ENCODE measurements at places on chromosomes 7 and 10.

- no peak for DNase-seq
Observed at GRCh38 chr10:116947841-116948529, 57.0 kb downstream of the SHTN1 start.

DNA sequence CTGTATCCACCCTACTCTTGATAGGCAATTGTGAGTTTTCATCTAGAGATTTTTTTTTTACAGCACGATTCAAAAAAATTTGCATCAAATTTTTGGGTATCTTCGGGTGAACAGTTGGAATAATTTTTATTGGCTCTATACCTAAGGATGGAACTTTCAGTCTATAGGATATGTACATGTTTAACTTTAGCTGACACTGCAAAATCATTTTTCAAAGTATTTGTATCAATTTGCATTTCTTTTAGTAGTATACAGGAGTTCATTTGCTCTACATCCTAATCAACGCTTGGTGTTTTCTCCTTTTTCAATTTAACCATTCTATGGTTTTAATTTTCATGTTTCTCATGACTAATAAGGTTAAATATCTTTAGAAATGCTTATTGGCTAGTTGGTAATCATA, 11.7 kb downstream of the MGAM2 start:
- DNase-seq: no peak

DNA sequence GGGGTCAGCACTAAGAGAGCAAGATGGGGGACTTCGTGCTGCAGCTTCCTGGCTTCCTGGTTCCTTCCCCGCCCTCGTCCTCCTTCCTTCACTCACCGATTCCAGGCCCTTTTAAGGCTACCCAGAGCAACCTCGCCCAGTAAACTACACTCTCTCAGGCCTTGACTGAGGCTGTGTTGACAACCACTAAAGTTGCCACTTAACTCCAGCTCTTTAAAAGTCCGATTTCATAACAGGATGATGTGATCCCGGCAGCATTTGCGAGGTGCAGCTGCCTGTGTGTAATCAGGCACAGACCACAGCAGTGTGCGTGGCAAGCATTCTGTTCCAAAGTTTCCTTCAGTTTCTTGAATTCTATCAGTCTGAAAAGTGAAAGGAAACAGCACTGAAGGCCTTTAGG, 110.6 kb downstream of the RAB11FIP2 start:
- DNase-seq: peak; percentile 2

DNA sequence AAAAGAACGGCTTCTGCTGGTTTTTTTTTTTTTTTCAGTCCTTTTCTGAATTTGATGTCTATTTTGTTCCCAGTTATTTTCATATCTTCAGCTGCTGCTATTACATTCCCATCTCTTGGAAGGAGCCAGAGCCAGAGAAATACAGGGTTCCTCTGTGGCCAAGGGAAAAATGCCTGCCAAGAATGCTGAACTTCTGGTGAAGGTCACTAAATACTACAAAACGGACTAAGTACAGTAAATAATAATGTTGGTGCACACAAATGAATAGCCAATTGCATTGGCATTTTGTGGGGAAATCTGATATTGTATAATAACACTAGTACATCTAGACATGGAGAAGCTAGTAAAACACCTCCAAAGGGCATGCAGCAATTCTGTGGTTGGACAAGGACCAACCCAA, 56.3 kb upstream of the ZEB1 start:
- DNase-seq: no peak

DNA sequence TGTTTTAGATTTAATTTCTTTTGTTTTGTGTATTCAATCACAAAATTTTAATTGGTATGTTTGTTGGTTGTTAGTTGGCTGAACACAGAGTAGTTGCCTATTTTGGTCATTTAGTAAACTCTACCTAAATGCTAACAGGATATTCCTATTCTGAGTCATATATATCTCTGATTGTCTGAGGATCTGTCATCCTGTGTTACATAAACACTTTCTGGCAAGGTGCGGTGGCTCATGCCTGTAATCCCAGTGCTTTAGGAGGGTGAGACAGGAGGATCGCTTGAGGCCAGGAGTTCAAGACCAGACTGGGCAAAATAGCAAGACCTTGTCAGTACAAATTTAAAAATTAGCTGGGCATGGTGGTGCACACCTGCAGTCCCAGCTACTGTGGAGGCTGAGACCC, 178.6 kb downstream of the PLCE1 start:
- no peak for DNase-seq

DNA sequence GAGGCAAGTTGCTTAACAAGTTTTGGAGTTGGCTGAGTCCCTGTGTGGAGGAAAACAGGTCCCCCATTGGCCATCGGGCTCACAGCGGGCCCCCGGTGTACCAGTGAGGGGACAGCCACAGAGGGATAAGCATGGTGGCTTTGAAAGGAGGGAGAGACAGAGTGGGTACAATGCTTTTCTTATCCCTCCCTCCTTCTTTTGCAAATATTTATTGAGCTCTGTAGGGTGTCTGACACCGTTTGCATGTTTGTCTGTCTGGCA, 2.8 kb downstream of the HTRA1 start:
- no peak for DNase-seq

DNA sequence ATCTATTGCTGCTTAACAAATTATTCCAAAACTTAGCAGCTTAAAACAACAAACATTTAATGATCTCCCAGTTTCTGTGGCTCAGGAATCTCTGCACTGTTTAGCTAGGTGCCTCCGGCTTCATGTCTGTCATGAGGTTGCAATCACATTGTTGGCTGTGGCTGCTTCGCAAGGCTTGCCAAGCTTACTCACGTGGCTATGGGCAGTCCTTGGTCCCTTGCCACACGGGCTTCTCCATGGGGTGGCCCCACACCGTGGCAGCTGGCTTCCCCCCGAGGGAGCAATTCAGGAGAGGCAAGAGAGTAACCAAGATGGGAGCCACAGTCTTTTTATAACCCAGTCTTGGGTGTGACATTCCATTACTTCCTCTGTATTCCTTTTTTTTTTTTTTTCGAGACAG, 67.4 kb downstream of the NEURL1 start:
- DNase-seq: no peak

- DNase-seq: peak; percentile 80
Observed at GRCh38 chr7:1086588-1087464, 1.1 kb upstream of the GPER1 start.

- DNase-seq: no peak
Observed at GRCh38 chr10:131650169-131650705, 250.6 kb upstream of the PPP2R2D start.

DNA sequence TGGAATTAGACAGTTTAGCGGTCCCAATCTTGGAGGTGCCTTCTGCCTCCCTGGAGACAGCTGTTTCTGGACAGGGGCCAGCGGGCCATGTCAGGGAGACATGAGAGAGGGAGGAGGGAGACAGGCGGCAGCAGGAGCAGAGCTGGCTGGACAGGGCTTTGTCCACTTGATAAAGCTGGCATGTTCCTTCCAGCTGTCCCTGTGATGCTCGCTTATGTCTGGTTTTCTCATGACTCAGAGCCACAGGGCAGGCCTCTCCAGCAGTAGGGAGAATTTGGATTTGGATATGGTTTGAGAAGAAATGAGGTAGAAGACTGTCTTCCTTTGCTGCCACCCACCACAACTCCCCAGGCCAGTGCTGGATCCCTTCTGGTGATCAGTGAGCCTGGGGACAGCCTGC, 51.7 kb upstream of the SORCS3 start:
- DNase-seq: no peak

DNA sequence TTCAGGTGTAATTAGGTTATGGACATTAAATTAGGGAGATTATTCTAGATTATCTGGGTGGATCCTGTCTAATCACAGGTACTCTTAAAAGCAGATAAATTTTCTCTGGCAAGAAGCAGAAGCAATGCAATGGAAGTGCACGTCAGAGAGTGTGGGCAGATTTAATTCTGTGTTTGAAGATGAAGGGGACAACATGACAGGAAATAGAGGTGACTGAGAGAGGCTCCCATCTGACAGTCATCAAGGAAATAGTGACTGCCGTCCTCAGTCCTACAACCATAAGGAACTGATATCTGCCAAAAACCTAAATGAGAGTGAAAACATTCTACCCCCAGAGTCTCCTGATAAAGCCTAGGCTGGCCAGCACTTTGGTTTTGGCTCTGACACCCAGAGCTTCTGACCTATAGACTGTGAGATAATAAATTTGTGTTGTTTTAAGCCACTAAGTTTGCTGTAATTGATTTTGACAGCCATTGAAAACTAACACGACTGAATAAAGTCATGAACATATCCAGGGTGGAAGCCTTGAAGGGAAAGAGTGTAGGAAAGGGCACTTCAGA, 30.5 kb upstream of the DDX50 start:
- no peak for DNase-seq

GRCh38 chr10:1483826-1484225, 253.5 kb downstream of the ADARB2 start:
- DNase-seq: no peak

GRCh38 chr7:126809188-126809587, 443.6 kb downstream of the GRM8 start:
- DNase-seq: no peak

GRCh38 chr10:129106314-129106713, 360.7 kb upstream of the MGMT start:
- DNase-seq: no peak

- DNase-seq: no peak
Observed at GRCh38 chr10:46298477-46299285, 11.9 kb downstream of the ANTXRL start.

GRCh38 chr10:25565570-25565969, 368.5 kb upstream of the MYO3A start:
- no peak for DNase-seq

DNA sequence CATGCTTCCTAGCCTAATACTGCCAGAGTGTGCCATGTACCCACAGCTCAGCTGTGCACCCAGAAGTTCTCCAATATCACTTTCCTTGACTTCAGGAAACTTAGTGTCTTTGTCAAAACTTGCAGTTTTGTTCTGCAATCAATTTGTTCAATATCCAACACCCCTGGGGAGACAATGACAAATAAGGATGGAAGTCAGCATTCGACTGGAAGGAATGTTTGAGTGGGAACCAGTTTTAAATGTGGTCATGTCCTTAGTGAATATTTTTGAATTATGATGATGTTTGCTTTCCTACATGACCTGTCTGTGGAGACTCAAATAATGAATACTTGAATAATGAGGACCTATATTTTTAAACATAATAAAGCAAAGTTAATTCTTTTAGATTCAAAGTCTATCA, 112.0 kb downstream of the ANK3 start:
- no peak for DNase-seq

GRCh38 chr10:11742779-11743298, 657 bp downstream of the ECHDC3 start:
- no peak for DNase-seq

DNA sequence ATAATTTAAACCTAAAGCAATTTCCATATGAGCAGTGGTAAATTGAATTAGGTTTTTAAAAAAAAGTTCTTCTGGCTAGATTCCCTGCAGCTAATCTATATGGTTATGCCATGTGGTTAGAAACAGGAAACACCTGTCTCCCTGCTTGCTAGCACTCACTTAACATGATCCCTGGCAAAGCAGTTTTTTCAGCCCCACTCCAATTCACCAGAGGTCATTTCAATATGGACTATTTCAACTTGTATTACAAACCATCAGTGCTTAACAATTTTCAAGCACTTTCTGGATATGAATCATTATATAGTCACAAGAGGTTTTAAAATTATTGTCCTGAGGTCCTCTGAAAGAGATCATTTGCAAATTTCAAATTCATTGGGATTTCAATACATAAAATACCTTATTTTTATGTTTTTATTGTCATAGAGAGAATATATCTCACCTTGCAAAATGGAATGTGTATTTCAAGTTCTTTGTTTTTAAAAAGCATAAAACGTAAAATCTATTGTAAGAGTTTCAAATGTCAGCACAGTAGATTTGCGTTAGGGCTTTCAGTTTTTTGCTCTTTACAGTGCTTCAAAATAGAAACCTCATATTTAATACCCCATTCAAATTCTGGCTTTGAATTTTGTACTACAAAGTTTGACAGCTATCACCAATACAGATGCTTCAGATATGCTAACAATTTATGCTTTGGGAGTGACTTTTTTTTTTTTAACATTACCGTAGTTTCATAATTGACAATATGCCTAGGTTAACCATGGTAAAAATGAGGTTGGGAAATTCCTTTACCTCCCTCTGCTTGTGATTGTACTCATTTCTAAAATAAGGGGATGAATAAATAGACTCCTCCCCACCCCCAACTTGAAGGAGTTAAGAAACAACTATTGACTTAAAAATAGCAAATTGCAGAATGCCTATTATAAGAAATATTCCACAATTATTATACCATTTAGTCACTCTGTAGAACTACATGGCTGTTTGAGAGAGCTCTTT, 117.5 kb upstream of the HGF start:
- peak; percentile 48 for DNase-seq

All from NCI-H2107 (cell line).